ENCODE measurements at places on chromosomes 6 and 20. TPM values are rescaled to one million over a fixed set of nuclear protein-coding genes. Genes with fewer than 3 reads are reported as not detected.

- DNase-seq, result no peak
These were observed 80.5 kb downstream of the DNAAF9 start for GRCh38 chr20:3326779-3327521.

GRCh38 chr6:151275566-151275965 is 35.8 kb downstream of the AKAP12 start:
- no peak for DNase-seq

GRCh38 chr20:13862245-13862644 is 77.4 kb downstream of the NDUFAF5 start:
- DNase-seq, result no peak

DNA sequence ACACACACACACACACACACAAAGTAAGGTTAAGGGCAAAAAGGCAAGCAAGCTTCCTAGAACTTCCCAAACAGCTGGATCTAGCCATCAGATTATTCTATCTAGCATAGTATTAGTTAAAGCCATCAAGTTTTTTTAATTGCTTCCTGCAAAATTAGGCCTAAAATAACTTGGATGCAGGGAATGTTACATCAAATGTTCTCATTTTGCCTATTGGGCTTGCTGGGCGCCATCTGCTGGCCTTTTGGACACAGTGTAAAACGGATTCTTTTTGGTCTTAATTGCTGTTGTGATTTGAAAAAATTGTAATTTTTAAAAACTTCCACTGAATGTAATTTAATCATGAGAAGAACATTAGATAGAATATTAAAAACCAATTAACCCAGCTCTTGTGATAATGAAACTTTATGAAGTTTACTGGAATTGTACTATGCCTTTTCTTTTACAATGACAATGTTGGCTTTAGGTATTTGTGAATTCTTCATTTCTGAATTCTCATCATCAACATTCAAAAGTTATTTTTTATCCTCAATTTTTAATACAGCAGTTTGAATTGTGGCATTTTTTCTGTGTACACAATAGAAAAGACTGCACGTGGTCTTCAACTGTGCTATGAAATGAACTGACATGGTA is 6.8 kb downstream of the MKKS start:
- DNase-seq, result no peak

DNA sequence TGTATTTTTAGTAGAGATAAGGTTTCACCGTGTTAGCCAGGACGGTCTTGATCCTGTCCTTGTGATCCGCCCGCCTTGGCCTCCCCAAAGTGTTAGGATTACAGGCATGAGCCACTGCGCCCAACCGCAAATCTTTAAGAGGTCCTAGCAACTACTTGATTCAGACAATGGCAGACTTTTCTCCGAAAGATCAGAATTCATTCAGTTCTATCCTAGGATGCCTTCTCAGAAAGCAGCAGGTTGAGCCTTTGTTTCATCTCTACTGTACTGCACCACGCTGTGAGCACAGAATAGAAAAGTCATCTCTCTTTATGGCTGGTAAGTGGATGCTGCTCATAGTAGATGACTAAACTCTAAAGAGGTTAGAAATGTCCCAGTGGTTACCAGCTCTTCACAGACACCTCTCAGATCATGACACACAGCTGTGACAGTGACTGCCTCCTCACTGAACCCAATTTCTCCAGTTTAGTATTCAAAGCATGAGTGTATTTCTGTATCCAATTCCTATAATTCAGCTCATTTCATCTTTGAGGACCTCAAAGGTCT is 6.0 kb upstream of the HSF2 start:
- DNase-seq, result no peak

DNA sequence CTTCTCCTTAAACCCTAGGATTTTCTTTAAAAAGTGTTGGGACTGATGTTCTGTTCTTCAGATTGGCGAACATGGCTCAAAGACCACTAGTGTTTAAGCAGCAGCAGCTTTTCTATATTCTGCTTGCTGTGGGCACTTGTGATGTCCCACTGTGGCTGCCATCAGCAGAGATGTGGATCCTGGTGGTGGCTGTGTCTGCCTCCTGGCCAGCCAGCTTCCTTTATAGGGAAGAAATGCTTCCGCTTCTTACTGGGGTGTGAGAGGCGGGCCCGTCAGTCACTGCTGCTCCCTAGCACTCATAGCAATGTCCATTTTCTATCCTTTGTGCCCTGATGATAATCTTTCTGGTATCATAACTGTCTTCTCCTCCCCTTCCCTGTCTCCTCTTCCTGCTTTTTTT is 66.7 kb upstream of the ESR1 start:
- no peak for DNase-seq

- no peak for DNase-seq
These were observed 35.5 kb upstream of the VGLL2 start for GRCh38 chr6:117229870-117230269.

DNA sequence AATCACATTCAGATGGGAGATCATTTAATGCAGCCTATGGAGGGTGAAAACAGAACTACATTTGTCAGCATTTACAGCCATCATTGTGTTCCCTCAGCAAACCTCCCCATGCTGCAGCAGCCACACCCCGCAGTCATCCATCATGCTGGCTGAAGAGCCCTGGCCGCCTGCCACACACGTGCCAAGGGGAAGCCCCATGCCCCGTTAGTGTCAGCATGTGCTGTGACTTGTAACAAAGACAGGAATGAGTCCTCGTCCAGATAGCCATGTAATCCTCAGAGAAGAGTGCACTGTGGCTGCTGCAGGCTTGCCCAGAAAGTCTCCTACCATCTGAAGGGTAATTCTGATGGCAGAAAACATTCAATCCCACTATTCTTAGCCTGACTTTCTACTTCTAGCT is 1097.8 kb downstream of the KIF16B start:
- DNase-seq, result no peak

The CGA gene
- not detected for total RNA-seq
